ENCODE measurements at places on chromosomes 11 and 22.

DNA sequence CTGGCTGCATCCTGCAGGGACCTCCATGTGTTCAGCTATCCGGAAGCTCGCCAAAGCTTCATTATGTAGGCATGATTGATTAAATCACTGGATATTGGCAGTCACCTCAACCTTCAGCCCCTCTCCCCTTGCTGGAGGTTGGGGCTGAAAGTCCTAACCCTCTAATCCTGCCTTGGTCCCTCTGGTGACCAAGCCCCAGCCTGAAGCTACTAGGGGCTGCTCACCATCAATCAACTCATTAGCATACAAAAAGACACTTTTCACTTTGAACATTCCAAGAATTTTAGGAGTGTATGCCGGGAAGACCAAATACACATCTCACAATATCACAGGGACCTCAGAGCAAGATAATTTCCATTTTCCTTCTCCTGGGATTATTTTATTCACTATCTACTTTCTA is 38.8 kb upstream of the TPBGL start:
- no peak for DNase-seq

DNA sequence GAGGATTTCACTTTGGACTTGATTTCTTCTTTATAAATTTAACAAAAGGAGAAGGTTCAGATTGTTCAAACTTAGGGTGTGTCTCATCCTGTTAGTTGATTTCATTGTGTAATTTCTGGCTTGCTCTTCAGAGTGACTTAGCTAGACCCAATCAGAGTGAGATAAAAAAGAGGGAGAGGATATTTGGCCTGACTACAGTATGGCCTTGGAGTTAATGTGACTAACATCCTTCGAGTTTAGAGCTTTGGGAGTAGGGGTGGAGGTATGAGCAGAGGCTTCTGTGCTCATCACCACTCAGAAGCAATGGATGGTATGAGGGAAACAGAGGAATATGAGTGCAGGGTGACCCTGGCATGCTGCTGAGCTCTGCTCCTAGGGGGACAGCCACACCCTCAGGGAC is 114.2 kb downstream of the ME3 start:
- DNase-seq = no peak

DNA sequence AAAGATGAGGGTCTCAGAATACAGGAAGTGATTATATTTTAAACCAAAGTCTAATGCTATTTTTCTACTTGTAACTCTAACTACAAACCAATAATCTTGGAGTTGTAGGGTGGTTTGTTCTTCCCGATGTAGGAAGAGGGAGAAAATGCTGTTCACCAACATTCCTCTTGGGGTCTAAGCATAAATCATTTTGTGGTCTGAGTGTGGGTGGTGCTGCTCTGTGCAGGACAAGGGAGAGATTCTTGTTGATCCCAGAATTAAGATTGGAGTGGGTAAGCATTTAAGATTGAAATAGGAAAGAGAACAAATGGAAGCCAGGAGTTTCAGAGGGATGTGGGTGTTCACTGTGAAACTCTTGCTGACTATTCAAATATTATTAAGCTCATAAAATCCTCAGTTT is 38.6 kb upstream of the MMP13 start:
- no peak for DNase-seq

DNA sequence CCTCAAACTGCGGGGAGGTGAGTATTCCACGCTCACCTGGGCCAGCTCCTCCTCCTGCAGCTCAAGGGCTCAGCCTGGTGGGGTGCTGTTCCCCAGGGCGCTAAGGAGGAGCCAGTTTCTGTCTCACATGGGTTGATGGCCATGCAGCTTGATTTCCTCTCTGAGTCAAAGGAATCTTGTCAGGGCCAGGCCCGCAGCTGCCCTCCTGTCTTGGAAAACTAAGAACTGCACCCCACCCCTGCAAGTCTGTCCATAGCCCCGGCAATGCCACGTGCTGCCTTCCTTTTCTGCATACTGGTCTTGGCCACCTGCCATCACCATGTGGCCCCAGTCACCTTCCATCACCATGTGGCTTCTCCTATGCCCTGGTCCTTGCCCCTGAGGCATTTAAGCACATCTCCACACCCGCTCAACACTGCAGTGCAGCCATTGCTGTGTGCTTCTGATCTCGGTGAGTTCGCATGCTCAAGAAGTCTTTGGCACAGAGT is 35.2 kb upstream of the CLDN5 start:
- DNase-seq = no peak

DNA sequence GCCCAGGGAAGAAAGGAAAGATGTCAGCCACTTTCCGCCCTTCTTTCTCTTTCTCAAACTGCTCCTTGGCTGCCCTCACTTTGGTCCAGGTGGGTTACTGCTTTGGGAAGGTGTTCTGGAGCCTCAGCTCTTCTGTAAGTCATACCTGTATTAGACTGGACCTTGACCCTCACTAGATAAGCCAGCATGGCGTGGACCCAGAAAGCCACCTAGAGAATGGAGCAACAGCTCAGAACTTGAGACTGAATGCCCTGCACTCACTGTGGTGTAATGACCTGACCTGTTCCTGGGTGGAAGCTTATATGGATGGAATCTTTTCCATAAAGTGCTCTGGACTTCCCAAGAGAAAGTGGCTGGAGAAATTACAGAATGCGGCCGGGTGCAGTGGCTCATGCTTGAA is 15.6 kb downstream of the ACP2 start:
- DNase-seq = no peak

DNA sequence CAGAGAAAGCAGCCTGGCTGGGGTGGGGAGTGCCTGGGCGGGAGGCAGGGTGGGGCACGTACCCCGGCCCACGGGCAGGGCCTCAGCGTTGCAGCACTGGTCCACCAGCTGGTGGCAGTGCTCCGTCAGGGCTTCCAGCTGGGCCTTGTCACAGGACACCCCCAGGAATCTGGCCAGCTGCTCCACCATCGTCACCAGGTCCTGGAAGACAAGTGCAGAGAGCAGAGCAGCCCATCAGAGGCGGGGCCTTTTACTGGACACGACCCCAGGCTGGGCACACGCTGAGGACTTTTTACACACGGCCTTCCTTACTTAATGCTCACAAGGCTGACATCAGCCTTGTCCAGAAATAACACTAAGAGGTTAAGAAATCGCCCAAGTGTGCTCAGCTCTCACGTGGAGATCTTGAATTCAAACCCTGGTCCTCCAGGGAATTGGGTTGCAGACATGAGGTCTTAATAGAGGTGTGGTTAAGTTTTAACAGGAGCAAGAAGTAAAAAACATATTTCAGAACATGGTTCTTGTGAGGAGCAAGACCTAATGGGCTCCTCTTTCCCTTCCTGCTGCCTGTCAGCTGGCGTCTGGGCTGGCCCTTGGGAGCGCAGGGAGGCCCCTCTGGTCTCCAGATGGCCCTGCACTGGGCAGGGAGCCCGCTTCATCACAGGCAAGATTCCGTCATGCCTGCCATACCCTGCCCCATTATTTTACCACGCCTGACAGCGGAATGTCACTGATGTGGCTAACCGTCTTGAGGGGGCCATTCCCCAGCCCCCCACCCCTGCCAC is 17.1 kb upstream of the EFCAB6 start:
- DNase-seq = peak; percentile 80

DNA sequence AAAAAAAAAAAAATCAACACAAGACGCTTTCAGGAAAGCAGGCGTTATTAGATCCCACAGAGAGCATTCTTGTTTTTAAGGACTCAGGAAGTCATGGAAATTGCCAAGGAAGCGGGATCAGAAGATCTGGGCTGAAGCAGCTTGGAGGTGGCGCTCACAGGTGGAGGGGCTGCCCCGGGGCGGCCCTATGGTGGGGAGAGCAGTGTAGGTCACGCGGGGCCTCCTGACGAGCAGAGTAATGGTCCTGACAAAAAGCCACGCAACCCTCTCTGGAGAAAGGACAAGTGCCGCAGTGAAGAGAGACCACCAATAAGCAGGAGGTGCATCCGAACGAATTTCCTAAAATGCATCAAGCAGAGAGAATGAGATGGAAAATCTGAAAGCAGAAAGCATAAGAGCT is 407.0 kb downstream of the BRD1 start:
- DNase-seq = no peak

GRCh38 chr11:14444441-14445189 is 55.0 kb downstream of the COPB1 start:
- no peak for DNase-seq

DNA sequence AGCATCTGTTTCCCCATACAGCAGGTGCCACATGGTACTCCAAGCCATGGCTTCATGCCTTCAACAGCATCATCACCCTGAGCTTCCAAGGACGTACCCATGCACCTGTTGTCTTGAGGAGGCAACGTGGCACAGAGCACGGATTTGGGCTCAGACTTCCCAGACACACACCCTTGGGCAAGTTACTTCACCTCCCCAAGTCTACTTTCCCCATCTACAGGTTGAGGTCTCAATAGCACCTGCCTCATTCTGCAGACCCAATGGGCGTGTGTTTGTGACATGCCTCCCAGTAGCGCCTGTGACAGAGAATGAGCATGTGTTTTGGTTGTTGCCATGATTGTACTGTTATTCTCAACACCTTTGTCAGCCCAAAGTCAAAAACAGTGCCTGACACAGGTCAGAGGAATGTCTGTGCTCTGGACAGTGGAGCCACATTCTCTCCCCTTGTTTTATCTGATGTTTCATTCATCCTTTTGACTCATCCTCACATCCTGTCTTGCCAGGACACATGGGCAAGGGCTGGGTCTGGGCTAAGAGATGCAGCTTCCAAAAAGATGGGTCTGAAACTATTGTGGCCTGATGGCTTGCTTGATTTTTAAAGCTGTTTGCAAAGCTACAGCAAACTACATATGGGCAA is 53.4 kb upstream of the CCND1 start:
- DNase-seq = no peak

DNA sequence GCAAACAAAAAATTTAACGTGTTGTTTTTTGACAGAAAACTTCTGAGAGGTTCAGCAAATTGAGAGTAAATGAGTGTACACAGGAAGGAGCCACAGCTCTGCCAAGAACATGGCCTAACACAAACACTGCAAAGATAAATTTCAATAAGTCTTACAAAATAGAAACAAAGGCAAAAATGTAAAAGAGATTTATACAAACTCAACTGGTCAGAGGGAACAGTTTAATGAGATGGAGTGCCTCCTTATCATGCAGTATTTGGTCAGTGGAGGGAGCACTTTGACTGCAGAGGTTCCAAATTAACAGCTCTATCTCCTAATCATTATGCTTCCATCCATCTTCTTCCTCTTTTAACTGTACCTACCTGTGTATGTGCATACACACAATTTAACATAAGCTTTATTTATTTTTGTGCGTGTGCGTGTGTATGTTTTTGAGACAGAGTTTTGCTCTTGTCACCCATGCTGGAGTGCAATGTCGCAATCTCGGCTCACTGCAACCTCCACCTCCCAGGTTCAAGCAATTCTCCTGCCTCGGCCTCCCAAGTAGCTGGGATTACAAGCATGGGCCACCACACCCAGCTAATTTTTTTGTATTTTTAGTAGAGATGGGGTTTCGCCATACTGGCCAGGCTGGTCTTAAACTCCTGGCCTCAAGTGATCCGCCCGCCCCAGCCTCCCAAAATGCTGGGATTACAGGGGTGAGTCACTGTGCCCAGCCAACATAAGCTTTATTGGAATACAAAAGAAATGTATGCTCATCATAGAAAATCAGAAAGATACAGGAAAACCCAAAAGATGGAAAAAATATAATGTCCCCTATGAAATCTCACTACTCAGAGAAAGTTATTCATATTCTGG is 111.9 kb downstream of the MRTFA start:
- DNase-seq = no peak

DNA sequence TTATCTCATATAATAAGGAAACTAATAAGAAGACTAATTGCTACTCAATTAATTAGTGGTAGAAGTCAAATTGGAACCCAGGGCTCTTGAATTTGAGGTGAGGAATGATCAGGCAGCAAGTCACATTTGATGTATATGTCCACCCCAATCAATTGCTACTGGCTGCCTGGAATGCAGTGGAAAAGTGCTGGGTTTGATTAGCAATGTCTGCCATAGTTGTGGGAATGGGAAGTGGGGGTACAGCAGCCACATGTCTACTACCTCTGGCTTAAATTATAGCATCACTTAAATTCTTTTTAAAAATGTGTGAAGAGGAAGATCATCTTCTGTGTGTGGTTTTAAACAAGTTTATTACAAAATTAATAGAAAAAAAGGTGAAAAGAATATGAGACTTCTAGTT is 50.8 kb upstream of the NAV2 start:
- DNase-seq = no peak

DNA sequence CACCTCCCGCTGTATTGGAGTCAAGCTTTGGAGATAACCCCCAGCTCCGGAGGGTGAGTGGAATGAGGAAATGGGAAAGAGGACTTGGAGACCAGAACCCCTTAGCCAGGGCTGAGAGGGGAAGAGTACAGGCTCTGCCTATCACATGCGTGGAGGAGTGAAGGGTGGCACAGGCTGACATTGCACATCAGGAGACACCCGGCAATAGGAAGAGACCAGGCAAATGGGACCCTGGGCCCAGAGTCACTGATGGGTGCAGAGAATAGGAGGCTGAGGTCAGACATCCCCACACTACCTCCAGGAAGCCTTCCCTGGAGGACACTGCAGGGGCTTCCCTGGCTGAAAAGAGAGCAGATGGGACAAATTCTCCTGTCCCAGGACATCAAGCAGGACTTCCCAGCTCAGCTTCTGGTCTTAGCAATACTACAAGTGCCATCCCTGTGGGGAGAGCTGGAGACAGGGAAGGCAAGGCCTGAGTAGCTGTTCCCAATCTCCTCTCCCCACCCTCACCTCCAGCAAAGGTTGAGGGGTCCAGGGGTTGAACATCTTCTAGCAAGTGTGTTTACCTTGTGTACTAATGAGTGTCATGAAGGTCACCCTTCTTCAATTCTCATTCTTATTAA is 160.7 kb downstream of the BUD13 start:
- no peak for DNase-seq

- no peak for DNase-seq
Observed at GRCh38 chr11:130216221-130216550, 56.6 kb downstream of the ST14 start.

GRCh38 chr22:17072877-17073276 is 11.9 kb upstream of the IL17RA start:
- no peak for DNase-seq

- no peak for DNase-seq
Observed at GRCh38 chr11:8652140-8652539, 30.3 kb downstream of the TRIM66 start.

GRCh38 chr11:69310351-69310750 is 16.4 kb downstream of the MYEOV start:
- DNase-seq = no peak

GRCh38 chr11:12552692-12553091 is 121.5 kb upstream of the TEAD1 start:
- DNase-seq = peak; percentile 51

- DNase-seq = no peak
Observed at GRCh38 chr11:12112750-12113149, 2.4 kb downstream of the MICAL2 start.
